ENCODE measurements at places on chromosomes 6 and 20. TPM values are rescaled to one million over a fixed set of nuclear protein-coding genes. Genes with fewer than 3 reads are reported as not detected.

GABBR1 gene
- total RNA-seq = 0.07 TPM

CNR1 gene
- not detected for total RNA-seq

PKIB gene
- 2.2 TPM for total RNA-seq

DOK5 gene
- not detected for total RNA-seq

CTSZ gene
- total RNA-seq = not detected

ADGRF5 gene
- not detected for total RNA-seq

ZNF512B gene
- total RNA-seq = 30.6 TPM

PROKR2 gene
- not detected for total RNA-seq

PRKN gene
- 0.31 TPM for total RNA-seq

TJAP1 gene
- total RNA-seq = 10.2 TPM

ZC3H12D gene
- 2.7 TPM for total RNA-seq

CALHM6 gene
- not detected for total RNA-seq

CST4 gene
- not detected for total RNA-seq

RWDD1 gene
- total RNA-seq = 90.5 TPM

BPIFB4 gene
- not detected for total RNA-seq

TMC2 gene
- total RNA-seq = not detected

ACAT2 gene
- 534 TPM for total RNA-seq

ANKRD66 gene
- total RNA-seq = not detected

AKIRIN2 gene
- 29.2 TPM for total RNA-seq

SLC35F1 gene
- not detected for total RNA-seq

LY6G5C gene
- total RNA-seq = 0.33 TPM

LIN28B gene
- total RNA-seq = 56.8 TPM

KCNK16 gene
- not detected for total RNA-seq

All from HepG2 (cell line).